ENCODE measurements at places on chromosomes 6 and 20.

- no peak for DNase-seq
Observed at GRCh38 chr6:28496099-28496779, 19.4 kb downstream of the GPX6 start.

DNA sequence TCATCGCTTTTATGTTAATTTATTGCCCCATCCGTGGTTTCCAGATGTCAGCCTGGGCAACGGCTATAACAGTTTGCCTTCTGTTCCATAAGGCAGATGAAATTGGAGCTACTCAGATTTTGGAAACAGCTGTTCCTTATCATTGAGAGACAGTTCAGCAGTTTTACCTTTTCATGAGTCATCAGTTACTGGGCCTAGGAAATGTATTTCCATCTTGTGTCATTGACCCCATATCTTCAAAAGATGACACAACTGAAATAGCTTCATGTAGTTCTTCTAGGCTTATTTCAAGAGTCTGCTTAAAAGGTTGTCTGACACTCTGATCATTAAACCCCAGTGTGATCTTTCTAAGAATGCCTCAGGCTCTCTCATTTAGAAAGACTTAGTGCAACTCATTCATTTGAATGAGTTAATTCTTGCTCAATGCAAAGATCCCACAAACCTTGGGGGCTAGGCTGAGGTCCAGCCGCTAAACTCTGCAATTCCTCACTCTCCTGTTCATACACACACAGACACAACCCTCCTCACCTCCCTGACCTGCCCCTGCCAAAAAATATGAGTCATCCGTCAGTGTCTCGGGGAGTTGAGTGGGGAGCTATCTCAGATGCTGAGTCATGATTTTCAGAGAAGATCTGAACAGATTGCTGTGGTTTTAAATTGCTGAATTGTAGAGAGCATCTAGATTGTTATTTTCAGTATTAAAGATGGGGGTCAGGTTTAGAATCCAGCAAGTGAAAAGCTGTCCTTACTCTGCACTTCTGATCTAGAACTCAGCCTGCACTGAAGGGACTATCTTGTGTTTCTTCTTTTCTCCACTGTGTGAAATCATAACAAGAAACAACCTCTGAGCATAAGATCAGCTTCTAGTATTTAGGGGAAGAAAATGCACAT is 61.8 kb downstream of the RPP40 start:
- no peak for DNase-seq

DNA sequence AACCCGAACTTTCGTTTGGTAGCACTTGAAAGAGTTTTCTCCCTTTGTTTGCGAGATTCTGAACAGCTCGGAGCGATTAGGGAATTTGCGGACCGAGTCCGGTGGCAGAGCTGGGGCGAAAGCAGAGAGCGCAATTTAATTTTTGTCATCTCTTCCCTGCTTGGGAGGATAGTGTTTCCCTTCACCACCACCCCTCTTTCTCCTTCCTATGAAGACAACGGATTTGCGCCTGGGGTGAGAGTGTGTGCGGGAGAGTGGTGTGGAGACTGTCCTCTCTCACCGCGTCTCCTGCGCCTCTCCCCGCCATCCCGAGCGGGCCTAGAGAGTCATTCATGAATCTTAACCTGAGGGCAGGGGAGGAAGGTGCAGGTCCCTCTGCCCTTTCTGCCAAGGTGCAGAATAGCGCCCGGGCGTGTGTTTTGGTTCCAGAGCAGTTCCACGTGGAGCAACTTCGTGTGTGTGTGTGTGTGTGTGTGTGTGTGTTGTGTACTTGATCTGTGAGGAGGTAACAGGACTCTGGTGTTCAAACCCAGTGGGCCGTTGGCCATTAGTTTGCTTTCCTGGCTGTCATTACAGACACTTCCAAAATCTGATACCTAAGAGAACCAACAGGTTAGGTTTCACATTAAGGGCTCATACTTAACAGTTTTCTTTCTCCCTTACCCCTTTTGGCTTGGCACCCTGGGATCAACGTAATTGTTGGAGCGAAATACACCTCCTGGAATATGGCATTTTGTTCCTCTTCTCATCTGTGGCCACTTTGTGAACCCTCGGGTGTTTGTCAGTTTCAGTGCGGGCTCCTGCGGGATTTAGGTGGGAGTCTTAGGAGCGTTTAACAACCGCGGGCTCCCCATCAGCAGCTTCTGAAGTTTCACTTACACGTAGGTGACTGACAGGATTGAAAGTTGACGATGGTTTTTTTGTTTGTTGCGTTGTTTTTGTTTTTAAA is 1.8 kb downstream of the EYA4 start:
- DNase-seq: no peak

- DNase-seq: no peak
Observed at GRCh38 chr6:66065313-66065712, 358.3 kb upstream of the EYS start.

- DNase-seq: no peak
Observed at GRCh38 chr20:40610730-40611129, 78.3 kb downstream of the MAFB start.

GRCh38 chr6:150579611-150580010 is 20.1 kb upstream of the PLEKHG1 start:
- DNase-seq: no peak

DNA sequence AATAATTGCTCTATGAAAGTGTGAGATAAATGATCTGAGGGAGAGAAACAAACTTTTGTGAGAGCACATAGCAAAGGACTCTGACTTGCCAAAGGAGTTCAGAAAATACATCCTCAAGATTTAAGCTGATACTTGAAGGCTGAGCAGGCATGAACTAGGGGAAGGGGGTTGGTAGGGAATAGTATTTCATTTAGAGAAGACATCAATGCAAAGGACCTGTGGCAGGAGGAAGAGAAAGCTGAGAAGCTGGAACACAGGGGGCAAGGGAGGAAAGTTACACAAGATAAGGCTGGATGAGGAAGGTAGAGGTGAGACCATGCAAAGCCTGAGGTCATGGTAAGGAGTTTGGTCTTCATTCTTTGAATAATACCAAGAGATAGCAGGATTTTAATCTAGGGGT is 50.6 kb downstream of the NCOA6 start:
- no peak for DNase-seq

DNA sequence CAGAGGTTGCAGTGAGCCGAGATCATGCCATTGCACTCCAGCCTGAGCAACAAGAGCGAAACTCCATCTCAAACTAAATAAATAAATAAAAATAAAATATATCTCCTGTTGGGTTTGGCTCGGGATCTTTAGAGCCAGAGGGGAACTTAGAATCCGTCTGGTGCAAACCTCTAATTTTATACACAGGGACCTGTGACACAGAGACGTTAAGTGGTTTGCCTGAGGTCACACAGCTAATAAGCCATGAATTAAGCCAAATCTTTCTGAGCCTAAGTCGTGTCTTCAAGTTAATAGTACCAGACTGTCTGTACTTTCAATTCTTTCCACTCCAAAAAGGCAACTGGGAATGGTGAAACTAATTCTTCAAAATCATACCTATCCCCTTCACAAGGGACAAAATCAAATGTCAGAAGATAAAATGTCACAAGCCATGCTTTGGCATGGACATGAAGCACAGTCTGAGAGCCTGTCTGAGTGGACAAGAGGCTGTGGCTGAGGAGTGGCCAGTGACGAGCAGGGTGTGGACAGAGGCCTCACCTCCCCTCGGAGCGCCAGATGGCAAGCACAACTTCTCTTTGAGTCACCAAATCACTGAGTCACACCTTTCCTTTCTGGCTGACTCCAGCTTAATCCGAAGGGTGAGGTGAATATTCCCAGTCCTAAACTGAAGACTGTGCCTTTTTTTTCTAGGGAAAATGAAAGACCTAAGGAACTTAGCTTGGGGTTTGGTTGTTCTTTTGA is 177.4 kb downstream of the TFAP2A start:
- DNase-seq: no peak

GRCh38 chr20:41462372-41463161 is 95.9 kb upstream of the EMILIN3 start:
- DNase-seq: no peak

- DNase-seq: no peak
Observed at GRCh38 chr6:44054721-44055559, 72.3 kb downstream of the MRPL14 start.

Data from stimulated activated CD4-positive, alpha-beta T cell treated with anti-CD3 and anti-CD28 coated beads, Interleukin-1b, Interleukin-23, amount 100 ng/mL, for 24 hours (primary cell).